Thymus (tissue), 14 donors: ENCODE measurements at places on chromosomes 6 and 20. TPM values are rescaled to one million over a fixed set of nuclear protein-coding genes. Genes with fewer than 3 reads are reported as not detected.
A peak's percentile ranks its signal among the peaks of the same experiment; 100 is the strongest.

DNA sequence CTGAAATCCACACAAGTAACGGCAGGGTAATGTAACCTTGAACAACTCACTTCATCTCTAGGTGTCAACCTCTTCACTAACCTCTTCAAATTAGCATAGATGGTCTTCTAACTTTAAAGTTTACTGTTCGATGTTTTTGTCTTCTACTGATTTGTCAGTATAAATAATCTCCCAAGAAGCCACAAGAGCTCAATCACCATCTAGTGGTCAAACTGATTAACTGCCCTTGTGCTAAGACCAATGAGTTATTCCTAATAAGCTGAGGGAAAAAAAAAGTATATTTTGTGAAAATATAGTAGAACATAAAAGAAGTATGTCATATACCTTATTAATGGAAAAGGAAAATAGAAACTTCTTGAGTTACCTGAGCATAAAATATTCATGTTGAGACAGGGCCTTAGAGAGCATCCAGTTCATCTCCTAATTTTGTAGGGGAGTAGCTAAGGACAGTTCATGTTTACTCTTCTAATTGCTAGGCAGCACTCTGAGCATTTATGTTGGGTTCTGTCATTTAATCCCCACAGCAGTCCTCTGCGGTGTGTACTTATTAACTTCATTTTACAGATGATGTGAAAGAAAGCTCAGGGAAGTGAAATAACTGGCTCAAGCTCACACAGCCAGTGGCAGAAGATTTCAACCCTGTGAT, 317.1 kb downstream of the ESR1 start:
- peak; percentile 29 for DNase-seq

DNA sequence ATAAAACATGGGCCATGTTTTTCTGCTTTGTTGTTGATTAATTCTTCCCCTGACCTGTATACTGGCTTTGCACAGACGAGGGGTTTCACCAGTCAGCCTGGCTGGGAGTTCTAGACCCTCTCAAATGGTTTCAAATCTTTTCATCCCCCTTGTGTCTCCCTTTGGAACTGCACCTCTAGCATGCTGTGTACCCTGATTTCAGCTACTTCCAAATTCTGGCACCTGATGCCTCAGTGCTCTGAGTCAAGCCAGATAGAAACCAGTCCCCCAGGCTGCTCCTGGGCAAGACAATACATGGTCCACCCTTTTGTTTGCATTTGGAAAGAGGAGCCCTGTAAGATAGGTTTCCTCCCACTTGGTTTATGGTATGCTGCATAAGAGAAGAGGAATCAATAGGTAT, 290.2 kb downstream of the BTBD3 start:
- DNase-seq, result peak; percentile 50

Gene HLA-DQA1
- 352 TPM for total RNA-seq

- no peak for DNase-seq
Measured at GRCh38 chr20:50065325-50065615, 47.7 kb downstream of the UBE2V1 start.

- DNase-seq, result no peak
Measured at GRCh38 chr20:50427719-50428083, 82.5 kb upstream of the PTPN1 start.
